MG63 (cell line): ENCODE measurements at places on chromosomes 2 and 18. TPM values are rescaled to one million over a fixed set of nuclear protein-coding genes. Genes with fewer than 3 reads are reported as not detected.

LOXHD1 gene
- total RNA-seq, result not detected in 2 replicates

ASAP2 gene
- total RNA-seq, result 18.4 and 30.6 TPM in 2 replicates

DSG2 gene
- total RNA-seq, result 8.8 and 12.7 TPM in 2 replicates

MAP3K19 gene
- total RNA-seq, result not detected in 2 replicates

RNU2-63P gene
- total RNA-seq, result not detected in 2 replicates

FAM237A gene
- not detected in 2 replicates for total RNA-seq

DNA sequence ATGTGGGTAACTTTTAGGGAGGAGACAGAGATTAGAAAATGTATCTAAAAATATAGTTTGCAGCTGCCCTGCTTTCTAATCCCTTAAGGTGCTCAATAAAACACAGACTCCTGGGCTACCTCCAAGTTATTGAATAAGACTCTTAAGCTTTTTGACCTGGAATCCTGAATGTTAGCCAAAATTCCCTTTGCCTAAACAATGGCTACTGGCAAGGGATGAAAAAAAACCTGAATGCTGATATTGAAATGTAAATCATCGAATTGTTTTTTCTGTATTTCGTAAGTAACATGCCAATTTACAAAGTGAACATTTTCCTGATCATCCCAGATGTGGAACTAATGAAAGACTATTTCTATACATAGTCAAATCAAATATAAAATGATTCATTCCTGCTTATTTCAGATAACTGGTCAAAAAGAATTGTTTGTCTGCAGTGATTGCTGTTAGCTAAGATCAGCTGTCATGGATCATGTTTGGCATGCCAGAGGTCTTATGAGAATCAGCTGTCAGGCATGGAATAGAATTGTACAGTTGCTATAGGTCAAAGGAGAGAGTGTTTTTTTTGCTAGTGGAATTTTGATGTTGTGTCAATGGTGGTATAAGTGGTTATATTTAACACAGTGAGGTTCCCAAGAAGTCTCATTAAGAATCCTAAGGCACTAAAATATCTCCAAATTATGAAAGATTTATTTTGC is 363.6 kb upstream of the CWC22 start:
- no peak for DNase-seq

DNA sequence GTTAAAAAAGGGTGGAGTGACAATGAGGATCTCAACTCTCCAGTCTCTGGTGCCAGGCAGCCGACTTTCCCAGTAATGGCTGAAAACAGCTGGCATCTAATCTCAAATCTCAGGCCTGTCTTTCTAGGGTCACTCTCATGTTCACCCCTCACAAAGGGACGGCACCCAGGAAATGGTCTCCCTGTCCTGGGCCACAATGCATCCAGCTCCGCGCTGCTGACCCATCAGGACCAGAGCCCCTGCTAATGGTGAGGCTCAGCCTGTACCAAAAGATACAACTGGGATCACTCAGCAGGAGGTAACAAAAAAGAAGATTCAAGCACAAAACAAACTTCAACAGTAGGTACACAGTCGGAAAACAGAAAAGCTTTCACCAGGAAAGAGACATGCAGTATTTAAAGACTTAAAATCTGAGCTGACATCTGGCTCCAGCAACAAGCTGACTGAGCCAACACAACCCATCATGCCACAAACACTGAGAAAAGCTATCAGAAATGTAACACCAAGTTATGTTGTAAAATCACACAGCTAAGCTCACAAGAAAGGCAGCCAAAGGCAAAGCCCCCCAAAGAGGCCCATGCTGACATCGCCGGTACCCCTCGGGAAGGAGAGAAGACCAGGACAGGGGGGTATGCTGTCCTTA is 13.6 kb upstream of the KIDINS220 start:
- DNase-seq, result no peak

GRCh38 chr2:218259099-218259961 is 1.5 kb upstream of the GPBAR1 start:
- no peak for DNase-seq

DNA sequence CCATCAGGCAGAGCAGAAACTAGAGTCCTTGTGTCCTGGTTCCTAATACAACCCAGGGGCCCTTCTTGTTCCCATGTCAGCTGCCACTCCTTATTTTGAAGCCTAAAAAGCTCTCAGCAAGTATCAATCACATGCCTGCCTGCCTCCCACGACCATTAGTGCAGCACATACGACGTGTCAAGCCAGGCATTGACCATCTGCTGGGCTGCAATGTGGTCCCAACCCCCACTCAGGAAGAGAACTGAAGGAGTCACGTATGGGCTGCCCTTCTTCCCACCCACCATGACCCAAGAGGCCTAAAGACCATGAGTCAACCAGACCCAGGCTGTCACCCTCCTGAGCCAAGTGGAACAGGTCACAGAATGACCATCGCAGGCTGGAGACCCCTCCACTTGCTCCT is 98.8 kb downstream of the KLHL29 start:
- no peak for DNase-seq

DNA sequence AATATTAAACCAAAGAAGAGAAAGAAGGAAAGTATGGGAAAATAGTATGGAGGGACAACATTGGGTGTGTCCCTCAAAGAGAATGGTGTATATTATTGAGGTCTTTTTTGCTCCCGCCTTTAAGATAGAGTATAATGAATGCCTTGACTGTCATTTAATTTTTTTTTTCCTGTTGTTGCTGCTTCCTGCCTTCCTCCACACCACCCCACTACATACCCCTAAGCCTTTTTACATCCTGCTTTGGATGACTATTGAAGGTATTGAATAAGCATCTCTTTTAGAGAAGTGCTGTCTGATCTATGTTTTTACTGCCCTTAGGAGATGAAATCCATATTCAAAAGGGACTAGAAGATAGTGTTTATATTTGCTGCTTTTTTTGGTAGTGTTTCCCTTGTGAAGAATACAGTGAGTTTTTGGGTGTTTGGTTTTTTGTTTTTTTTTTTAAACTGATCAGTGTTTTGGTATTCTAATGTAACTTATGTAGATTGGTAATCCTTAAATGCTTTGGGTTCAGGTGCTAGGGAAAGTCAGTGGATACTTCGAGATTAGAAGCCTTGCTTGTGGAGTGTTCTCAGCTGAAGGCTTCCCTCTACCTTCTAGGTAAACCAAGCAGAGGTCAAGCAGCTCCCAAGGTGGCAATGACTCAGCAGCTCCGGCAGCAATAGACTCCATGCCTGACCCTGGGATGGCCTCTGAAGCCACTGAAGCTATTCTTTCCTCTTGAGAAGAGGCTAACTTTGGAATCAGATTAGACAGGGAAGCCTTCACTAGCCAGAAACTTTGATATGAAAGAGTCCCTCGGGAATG is 5.0 kb downstream of the FZD7 start:
- peak; percentile 53 for DNase-seq

DNA sequence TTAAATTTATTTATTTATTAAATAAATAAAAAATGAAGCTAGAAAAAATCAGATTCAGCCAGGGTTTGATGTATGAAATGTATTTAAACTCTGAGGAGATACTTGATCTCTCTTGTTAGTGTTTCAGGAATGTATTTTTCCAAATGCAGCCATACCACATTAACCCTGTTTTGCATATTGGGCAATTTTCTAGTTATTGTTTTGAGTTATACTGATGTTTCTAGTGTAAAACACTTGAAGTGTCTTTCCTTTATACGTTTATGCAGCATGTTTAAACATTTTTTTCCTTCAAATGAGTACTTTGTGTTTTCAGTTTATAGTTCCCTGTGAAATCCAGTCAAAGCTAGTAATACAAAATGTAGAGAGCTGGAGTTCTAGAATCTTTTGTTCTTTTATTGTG is 69.9 kb downstream of the WDR7 start:
- DNase-seq, result no peak

- no peak for DNase-seq
Measured at GRCh38 chr2:122172812-122173211, 417.4 kb downstream of the TSN start.

- no peak for DNase-seq
Measured at GRCh38 chr18:79413025-79413424, 17.3 kb downstream of the NFATC1 start.

GRCh38 chr2:9644603-9645002 is 13.8 kb upstream of the YWHAQ start:
- DNase-seq, result no peak

- DNase-seq, result no peak
Measured at GRCh38 chr2:124333784-124334183, 308.7 kb downstream of the CNTNAP5 start.

- DNase-seq, result no peak
Measured at GRCh38 chr2:34311816-34312215, 712.7 kb upstream of the FAM98A start.

DNA sequence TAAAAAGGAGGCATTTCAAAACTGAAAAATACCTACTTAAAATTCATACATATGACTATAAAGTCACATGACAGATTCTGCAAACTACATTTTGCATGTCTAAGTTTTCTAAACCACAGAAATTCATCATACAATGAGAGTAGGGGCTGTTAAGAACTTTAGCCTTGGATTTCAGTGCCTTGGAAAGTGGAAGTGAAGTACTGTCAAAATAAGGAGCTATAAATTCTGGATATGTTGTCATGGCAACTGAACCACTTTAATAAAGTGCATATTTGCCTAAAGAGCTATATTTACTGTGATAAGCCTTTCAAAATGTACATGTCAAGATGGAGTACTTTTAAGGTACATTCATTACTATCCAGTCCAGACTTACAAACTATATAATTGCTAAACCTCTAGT is 227.1 kb downstream of the RAB3GAP1 start:
- no peak for DNase-seq

- DNase-seq, result no peak
Measured at GRCh38 chr2:42049221-42050009, 1.6 kb downstream of the PKDCC start.

GRCh38 chr2:200380833-200381542 is 74.5 kb downstream of the SPATS2L start:
- DNase-seq, result no peak
